ENCODE measurements at places on chromosomes 7 and 10.

DNA sequence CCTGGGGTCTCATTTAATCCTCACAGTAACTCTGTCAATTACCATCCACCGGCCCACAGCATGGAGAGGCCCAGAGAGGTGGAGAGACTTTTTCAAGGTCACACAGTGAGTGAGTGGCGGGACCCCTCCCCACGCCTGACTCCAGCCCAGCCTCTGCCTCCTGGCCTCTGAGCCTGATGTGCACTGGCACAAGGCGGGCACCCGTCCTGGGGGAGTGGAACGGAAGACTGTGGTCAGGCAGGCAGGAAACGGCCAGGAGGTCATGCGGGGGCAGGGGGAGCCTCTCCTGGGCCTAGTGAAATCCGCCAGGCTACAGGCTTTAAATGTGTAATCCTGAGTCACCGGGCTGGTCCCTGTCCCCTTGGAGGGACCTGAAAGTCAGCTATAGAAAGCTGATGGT is 32.2 kb downstream of the ZCCHC24 start:
- no peak for DNase-seq

DNA sequence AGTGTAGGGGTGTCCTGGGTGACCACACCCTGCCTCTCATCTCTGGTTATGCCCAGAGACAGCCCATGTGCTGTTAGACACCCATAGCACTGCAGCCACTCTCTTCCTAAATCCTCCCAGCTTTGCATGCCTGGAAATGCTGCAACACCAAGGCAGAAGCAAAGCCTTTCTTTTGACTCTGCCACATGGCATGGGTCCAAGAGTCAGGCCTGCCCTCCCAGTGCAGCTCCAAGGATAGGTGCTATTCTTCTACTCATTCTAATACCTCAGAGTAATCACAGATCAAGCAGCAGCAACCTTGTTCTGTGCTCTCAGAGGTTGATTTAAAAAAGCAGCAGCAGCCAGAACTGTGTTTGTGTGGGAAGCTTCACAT is 23.4 kb downstream of the FRMPD2 start:
- DNase-seq: no peak

DNA sequence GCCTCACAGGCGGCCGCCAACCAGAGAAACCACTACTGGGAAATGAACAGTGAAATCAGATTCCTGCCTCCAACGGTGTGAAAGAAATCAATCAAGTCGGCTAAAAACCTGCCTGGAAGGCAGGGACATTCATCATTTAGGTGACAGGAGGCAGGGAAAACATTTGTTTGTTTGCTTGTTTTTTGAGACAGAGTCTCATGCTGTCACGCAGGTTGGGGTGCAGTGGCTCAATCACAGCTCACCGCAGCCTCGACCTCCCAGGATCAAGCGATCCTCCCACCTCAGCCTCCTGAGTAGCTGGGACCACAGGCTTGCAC is 30.5 kb downstream of the AP5Z1 start:
- no peak for DNase-seq

DNA sequence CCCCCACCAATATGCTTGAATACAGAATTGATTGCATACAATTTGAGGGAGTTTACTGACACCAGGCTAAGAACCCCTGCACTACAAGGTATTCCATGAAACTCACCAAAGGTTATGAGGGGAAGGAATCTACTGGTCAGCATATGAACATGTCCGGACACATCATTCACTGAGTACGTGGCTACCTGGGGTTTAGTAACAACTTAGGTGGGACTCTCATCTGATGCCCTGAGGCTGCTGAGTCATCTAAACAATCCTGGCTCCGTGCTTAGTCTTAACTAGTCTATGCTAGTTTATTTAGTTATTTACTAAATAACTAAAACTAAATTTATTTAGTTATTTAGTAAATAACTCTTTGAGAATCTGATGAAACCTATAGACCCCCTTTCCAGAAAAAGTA is 11.3 kb downstream of the PI4K2A start:
- DNase-seq: no peak

DNA sequence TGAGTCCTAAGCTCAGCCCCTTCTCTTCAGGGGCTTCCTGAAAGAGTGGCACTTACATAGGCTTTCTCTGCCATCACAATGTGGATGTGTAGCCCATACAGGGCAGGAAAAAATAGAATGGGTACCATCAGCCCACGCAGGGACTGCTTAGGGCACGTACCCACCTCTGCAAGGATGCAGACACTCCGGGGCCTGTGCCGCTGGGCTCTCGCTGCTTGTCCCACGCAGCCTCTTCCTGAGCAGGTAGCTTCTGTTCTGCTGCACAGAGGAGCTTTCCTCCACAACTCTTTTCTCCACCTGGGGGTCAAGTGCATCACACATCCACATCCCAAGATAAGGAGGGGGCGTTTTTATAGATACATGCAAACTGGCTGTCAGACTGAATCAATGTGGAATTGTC is 34.3 kb downstream of the FRMPD2 start:
- DNase-seq: no peak

GRCh38 chr7:99607548-99607947 is 9.2 kb upstream of the ZSCAN25 start:
- DNase-seq: no peak

GRCh38 chr10:116857156-116857555 is 7.9 kb downstream of the ENO4 start:
- no peak for DNase-seq

- no peak for DNase-seq
These were observed 533.4 kb downstream of the NEBL start for GRCh38 chr10:20363684-20364083.
